ENCODE measurements at places on chromosomes 16 and 17.

- DNase-seq = no peak
Measured at GRCh38 chr16:69712277-69712676, 14.1 kb downstream of the NQO1 start.

- peak; percentile 40 for DNase-seq
Measured at GRCh38 chr16:28140788-28141618, 70.8 kb downstream of the XPO6 start.

DNA sequence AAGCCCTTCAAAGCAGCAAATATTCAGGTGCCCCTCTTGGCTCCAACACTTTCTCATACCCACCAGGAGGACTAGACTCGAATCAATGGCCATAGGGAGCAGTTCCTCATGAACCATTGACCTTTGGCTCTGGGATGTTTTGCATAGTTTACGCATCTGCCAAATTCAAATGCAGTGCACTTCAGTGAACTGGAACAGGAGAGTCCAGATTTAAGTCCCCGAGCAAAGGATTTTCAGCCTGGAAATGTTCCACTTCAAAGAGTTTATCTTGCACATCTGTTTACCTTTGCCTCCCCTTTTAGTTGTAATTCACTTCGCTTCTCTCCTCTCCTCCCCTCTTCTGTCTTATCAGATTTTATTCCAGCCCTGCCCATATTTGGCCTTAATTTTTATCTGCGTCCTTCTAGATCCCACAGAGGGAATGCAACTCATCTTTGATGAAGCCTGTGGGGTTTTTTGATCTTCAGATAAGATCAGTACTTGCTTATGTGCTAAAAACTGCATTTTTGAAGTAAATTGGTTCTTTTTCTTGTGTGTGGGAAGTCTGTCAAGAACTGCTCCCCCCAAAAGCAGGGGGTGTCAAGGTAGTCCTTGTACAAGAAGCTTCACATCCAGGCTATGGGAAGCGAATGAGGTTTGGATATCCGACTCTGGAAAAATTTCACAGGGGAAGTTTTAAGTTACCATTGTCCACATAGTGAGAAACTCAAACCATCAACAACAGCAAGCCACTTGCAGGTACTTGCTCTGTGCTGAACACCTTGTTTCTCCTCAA, 281.6 kb downstream of the RBFOX1 start:
- DNase-seq = no peak

- no peak for DNase-seq
Measured at GRCh38 chr16:67271446-67271845, 7.9 kb upstream of the PLEKHG4 start.

- DNase-seq = no peak
Measured at GRCh38 chr16:51820176-51820575, 669.1 kb upstream of the SALL1 start.

Measured in stimulated activated CD4-positive, alpha-beta T cell treated with anti-CD3 and anti-CD28 coated beads, TNF-alpha, amount 100 ng/mL, for 1 hour (primary cell).